ENCODE measurements at places on chromosomes 6 and 20. TPM values are rescaled to one million over a fixed set of nuclear protein-coding genes. Genes with fewer than 3 reads are reported as not detected.

The ADGRB3 gene
- total RNA-seq = not detected

The SLC17A9 gene
- total RNA-seq = 0.67 TPM

The VEGFA gene
- 161 TPM for total RNA-seq

The SOX4 gene
- 64.8 TPM for total RNA-seq

The EDN3 gene
- not detected for total RNA-seq

The TFAP2D gene
- total RNA-seq = not detected

The ARFGEF3 gene
- 1.8 TPM for total RNA-seq

The TMEM170B gene
- 0.83 TPM for total RNA-seq

The HLA-DQB2 gene
- total RNA-seq = not detected

The GSTA1 gene
- total RNA-seq = not detected

The HSPA1L gene
- total RNA-seq = 0.83 TPM

The HSPA12B gene
- not detected for total RNA-seq

The MAP1LC3A gene
- 9.4 TPM for total RNA-seq

The SLC16A10 gene
- total RNA-seq = not detected

The ZBP1 gene
- not detected for total RNA-seq

The ZNF391 gene
- total RNA-seq = 6.5 TPM

The RAMACL gene
- total RNA-seq = 3.8 TPM

The IRAK1BP1 gene
- 8.0 TPM for total RNA-seq

The ZC3H12D gene
- total RNA-seq = not detected

The AKAP7 gene
- total RNA-seq = 6.0 TPM

The NR2E1 gene
- 0.24 TPM for total RNA-seq

The PAX1 gene
- not detected for total RNA-seq

The SRMS gene
- total RNA-seq = not detected

The OVOL2 gene
- total RNA-seq = 7.5 TPM

The KHDC1L gene
- not detected for total RNA-seq

The TCF19 gene
- total RNA-seq = 5.5 TPM

The OPN5 gene
- not detected for total RNA-seq

The KCNK16 gene
- not detected for total RNA-seq

The ARMC12 gene
- total RNA-seq = 0.73 TPM

The LEMD2 gene
- total RNA-seq = 47.5 TPM
